Stimulated activated CD4-positive, alpha-beta T cell treated with anti-CD3 and anti-CD28 coated beads, Interleukin-2, amount 100 ng/mL, for 24 hours (primary cell): ENCODE measurements at places on chromosomes 13 and 19.

GRCh38 chr19:53308339-53308811, 25.2 kb upstream of the ZNF845 start:
- no peak for DNase-seq

- no peak for DNase-seq
These were observed 5.8 kb downstream of the CHST8 start for GRCh38 chr19:33627526-33627925.

GRCh38 chr19:19633711-19634515, 5.9 kb upstream of the LPAR2 start:
- DNase-seq: no peak

GRCh38 chr13:50649211-50649610, 194.3 kb downstream of the DLEU7 start:
- DNase-seq: no peak
